NCI-H774 (cell line): ENCODE measurements at places on chromosomes 7 and 10.

GRCh38 chr10:24983946-24984345 is 31.5 kb upstream of the PRTFDC1 start:
- DNase-seq = no peak

DNA sequence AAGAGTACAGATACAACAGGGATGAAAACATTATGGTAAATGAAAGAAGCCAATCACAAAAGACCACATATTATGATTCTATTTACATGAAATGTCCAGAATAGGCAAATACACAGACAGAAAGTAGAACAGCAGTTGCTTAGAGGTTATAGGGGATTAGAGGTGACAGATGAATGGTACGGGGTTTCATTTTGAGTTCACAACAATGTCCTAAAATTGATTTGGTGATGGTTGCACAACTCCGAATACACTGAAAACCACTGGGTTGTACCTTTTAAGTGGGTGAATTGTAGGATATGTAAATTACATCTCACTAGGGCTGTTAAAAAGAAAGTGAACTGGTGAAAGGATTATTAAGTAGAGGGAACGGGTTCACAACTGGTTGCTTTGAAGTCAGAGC is 76.3 kb upstream of the MRLN start:
- no peak for DNase-seq

DNA sequence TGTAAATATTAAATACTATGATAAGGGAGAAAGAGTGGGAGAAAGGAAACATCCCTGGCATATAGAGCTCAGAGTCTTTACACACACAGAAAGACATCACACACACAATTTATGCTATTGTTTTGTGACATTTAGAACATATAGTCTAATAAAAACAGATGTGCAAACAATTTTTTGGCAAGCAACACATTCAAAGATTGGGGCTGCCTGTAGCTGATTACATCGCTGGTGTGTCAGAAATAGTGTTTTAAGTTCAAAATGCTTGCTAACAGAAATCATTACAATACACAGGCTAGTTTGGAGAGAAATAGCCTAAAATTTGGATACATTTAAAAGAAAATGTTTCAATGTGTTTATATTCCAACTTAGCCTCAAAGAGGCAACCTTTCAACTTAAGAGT is 256.7 kb upstream of the NPVF start:
- DNase-seq = no peak

GRCh38 chr7:158728911-158729645 is 24.5 kb upstream of the NCAPG2 start:
- DNase-seq = no peak

GRCh38 chr7:64914557-64914956 is 11.5 kb downstream of the ZNF273 start:
- no peak for DNase-seq
